ENCODE measurements at places on chromosomes 2 and 18.

- DNase-seq, result no peak
Measured at GRCh38 chr2:210454336-210454735, 22.2 kb downstream of the LANCL1 start.

DNA sequence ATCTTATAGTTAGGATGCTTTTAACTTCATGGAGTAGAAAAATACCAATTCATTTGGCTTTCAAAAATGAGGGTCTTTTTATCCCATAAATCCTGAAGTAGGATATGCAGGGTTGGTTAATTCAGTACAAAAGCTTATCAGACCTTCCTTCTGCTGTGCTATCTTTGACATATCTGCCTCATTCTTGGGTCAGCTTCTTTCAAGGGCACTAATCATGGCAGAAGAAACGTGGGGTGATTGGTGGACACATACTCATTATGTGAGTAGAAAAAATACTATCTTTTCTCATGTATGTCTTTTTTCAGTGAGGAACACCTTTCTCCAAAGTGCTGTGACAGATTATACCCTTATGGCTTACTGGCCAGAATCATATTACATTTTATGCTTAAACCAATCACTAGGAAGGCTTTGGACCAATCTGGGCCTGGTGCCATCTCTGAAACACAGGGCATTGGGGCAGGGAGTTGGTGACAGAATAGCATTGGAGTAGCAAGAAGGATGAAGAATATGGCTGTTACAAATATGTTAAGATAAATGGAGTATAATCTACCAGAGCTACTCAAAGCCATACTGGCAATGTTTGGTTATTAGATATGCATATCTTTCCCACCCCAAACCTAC is 10.1 kb downstream of the UGP2 start:
- DNase-seq, result no peak

GRCh38 chr2:223669453-223670225 is 67.5 kb upstream of the SCG2 start:
- DNase-seq, result no peak

DNA sequence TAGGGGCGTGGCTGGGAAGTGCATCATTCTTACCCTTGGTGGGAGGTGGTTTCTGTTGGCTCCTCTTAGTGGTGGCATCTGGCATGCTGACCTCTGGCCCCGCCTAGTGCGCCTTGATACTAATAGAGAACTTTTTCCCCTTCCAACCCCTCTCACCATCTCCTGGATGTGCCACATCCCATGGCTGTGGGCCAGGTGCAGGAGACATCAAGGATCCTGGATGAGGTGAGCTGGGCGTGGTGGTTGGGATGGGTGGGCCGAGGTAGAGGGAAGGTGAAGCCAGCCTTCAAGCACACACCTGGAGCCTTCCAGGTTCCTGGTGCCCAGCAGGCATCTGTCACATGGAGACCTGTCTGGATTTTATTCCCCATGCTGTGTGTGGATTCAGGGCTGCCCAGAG is 149.2 kb downstream of the DYSF start:
- DNase-seq, result no peak

DNA sequence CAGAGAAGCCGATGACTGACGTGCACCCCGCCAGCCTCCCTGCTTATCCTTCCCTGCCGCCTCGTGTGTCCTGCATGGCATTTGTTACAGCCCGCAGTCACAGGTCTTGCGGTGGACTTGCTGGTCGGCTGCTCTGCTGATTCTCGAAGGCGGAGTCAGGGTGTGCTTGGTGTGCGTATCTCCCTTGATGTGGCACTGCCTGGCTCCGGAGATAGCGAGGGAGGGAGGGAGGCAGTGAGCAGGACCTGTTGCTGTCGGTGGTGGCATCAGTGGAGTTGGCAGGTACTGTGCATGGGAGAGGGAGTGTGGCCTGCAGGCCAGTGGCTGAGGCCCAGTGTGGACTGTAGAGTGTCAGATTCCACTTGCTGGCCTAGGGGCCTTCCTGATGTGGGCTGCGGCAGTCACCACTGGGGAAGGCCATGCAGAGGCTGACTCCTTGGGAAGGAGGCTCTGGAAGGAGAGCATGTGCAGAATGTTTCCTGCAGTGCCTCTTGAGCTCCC is 198.9 kb downstream of the AGAP1 start:
- no peak for DNase-seq

DNA sequence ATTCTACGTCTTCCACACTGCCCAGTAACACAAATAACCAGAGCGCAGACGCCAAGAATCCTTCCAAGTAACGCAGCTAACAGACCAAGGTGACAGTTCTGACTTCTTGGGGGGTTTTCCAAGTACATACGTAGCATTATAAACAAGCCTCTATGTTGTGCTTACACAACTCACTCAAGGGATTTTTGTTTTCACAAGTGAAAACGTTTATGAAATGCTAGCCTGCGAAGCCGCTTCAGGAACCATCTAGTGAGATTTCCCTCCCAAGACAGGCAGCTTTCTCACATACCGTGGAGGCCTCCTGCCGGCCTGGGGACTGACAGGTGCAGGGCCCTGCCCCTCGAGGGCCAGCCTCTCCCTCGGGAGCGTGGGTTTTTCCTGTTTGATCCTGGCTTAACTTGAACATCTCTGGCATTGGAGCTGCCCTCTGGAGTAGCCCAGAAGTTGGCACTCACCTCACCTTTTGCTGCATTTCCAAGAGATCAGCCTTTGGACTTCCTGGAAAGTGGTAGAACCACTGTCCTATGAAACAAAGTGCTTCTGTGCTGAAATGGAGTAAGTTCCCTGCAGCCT is 151.1 kb downstream of the MBP start:
- no peak for DNase-seq

- DNase-seq, result no peak
Measured at GRCh38 chr2:2020897-2021296, 276.6 kb upstream of the PXDN start.

DNA sequence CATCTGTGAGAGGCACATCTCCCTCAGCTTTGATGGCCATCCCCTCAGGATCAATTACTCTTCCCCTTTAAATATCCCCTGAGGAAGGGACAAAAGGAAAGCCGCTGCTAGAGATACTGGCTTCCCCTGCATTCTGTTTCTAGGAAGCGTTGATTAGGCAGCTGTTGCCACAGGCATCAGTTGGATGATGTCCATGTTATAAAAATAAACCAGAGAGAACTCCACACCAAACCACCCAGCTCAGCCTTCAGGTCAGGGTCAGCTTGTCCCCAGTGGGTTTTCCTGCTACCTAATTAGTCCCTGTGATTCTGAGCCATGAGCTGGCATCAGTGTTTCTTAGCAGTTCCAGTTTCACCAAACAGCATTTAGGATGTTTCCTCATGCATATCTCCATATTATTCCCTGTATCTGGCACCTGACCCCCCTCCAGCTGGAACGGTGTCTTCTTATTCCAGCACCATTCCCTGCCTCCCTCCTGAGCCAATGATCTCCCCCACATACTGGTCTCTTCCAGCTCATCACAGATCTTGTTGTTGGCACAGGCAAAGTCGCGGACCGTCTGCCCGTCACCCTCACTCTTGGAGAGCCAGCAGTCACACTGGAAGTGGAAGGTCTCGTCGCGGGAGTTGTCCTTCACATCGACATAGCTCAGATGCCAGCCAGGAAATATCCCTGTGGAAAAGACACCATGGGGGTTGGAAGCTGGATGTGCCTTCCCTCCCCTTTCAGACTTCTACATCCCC is 168.4 kb downstream of the LOXHD1 start:
- no peak for DNase-seq

- no peak for DNase-seq
Measured at GRCh38 chr18:8499810-8500675, 109.2 kb upstream of the RAB12 start.

GRCh38 chr18:79111483-79111882 is 42.3 kb downstream of the ATP9B start:
- no peak for DNase-seq

GRCh38 chr2:171792886-171793580 is 101.0 kb downstream of the SLC25A12 start:
- DNase-seq, result no peak

- no peak for DNase-seq
Measured at GRCh38 chr2:28390746-28391563, 1.7 kb upstream of the FOSL2 start.

- no peak for DNase-seq
Measured at GRCh38 chr2:31270131-31270530, 36.2 kb downstream of the EHD3 start.

DNA sequence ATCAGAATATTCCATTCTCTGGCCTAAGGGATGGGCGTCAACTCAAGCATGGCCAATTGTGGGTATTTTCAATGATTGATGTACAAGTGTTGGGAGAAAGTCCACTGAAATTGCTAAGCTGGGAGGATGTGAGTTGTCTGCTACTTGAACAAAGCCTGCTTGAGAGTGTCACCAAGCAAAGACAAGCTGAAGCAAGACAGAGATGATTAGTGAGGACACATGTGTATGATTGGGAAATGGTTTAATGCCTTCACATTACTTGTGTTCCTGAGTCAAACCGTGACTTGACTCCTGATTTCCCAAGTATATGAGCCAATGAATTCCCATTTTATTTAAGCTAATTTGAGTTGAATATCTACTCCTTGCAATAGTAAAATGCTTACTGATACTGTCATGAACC is 23.7 kb upstream of the NRP2 start:
- no peak for DNase-seq

GRCh38 chr2:10911291-10912075 is at the start of gene KCNF1:
Gene KCNF1, plus strand, starts transcription at chr2:10911934. Its CDS starts 493 bp downstream, at chr2:10912427.
- DNase-seq, result peak; percentile 69

DNA sequence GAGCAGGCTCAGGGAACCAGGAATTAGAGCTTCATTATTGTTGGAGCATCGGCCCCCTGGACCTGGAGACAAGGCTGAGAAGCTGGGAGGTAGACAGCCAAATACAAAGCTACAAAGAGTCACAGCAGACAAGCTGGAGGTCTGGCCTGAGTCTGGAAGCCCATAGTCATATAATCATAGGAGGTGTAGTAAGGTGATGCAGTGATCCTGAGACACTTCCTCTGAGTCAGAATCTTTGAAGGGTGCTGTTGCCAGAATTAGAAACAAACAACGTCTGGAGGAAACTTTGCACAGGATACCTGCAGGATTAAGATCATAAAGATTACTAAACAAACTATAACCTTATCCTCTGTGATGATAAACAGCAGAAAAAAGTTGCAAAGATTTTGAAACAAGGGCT is 213.8 kb downstream of the DSC3 start:
- no peak for DNase-seq

DNA sequence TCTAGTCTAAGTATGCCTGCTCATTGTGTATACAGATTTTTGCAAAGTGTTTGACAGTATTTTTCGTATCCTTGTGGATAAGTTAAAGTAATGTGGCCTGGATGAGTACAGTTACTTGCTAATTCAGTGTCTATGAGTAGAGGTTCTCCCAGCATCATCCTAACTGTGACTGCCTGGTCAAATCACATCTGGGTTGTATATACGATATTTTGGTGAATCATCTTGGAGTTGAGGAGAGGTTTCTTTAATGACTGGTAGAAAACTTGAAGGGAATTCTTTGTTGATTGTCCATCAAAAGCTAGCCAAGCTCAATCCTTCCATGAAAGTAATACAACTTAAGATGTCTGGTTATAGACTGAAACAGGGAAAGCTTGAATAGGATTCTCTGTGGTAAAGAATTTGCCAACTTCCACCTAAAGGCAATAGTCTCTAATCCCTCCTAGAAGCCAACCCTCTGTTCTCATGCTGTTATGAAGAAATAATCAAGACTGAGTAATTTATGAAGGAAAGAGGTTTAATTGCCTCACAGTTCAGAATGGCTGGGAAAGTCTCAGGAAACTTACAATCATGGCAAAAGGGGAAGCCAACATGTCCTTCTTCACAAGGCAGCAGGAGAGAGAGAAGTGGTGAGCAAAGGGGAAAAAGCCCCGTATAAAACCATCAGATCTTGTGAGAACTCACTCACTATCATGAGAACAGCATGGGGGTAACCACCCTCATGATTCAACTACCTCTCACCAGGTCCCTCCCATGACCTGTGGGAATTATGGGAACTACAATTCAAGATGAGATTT is 19.4 kb upstream of the RALBP1 start:
- DNase-seq, result no peak

GRCh38 chr18:24479371-24479770 is 18.9 kb downstream of the HRH4 start:
- no peak for DNase-seq

- no peak for DNase-seq
Measured at GRCh38 chr18:2240311-2240705, 331.0 kb downstream of the METTL4 start.

- no peak for DNase-seq
Measured at GRCh38 chr18:27556741-27557140, 371.6 kb upstream of the CHST9 start.

- DNase-seq, result no peak
Measured at GRCh38 chr2:17798338-17798737, 17.9 kb upstream of the MSGN1 start.

- no peak for DNase-seq
Measured at GRCh38 chr18:27500531-27500930, 315.4 kb upstream of the CHST9 start.

GRCh38 chr2:119338272-119338671 is 28.4 kb downstream of the C2orf76 start:
- DNase-seq, result no peak

DNA sequence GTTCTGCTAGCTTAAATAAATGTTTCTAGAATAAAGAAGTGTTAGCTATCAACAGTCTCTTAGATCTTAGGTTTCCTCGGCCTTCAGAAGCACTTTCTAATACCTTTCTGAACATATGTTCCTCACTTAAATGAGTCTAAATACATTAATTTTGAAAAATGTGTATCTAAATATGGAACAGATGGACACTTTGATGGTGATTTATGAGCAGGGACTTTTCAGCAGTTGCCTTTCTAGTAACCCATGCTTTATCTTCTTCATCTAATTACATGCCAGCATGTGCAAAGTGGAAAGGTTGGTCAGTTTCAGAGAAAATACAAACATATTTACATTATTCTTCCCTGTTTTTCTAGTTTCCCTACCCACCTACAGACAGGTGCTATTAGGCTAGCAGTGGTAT is 797.0 kb upstream of the CHAC2 start:
- no peak for DNase-seq

DNA sequence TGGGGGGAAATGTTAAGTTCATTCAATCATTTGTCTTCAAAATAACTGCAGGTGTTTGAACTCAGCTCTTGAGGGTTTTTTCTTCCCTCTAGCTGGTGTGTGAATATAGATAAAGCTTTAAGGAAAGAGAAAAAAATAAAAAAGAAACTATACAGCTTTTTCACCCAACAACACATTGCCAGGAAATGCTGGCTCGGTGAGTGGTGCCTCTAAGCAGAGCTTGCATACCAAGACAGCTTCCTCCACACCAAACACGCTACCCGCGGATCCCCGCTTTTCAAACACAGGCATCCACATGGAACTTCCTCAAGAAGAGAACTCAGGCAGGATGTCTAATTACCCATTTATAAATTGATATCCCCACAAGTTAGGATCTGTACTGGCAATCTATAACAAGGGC is 69.8 kb upstream of the TANK start:
- no peak for DNase-seq

- peak; percentile 32 for DNase-seq
Measured at GRCh38 chr2:62774555-62775366, 69.2 kb downstream of the EHBP1 start.

- no peak for DNase-seq
Measured at GRCh38 chr18:23453680-23454058, 582 bp downstream of the RIOK3 start.

DNA sequence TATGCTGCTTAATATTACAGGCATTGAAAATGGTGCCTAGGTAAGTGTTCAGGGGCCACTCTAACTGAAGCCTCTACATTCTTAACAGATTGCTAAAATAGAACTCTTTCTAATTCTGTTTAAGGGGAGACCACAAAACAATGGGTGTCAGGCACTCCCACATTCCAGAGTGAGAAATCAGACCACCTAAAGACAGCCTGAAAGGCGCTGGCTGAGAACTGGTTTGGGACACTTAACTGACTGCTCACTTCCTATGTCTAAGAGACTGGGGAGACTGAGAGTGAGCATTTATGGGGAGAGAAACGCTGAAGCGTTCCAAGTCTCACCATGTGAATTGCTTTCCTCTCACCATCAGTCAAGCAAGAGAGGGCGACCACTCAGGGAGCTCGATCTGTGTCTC is 108.8 kb upstream of the ITGB6 start:
- DNase-seq, result no peak

Data from NCI-H187 (cell line).